SW 1271 (cell line): ENCODE measurements at places on chromosomes 3 and 15.

GRCh38 chr3:67719333-67719732 is 64.9 kb upstream of the SUCLG2 start:
- DNase-seq: peak; percentile 2

DNA sequence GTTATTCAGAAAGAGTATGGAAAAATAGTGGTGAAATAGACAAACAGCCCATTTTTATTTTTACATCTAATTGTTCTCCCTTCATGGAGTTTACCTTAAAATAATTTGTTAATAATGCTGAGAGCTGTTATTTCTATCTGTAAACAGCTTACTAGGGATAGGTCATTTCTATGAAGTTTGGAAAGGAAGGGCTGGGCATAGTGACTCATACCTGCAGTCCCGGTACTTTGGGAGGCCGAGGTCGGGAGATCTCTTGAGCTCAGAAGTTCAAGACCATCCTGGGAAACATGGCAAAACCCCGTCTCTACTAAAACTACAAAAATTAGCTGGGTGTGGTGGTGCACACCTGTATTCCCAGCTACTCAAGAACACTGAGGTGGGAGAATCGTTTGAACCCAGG is 624.3 kb upstream of the LMCD1 start:
- no peak for DNase-seq

DNA sequence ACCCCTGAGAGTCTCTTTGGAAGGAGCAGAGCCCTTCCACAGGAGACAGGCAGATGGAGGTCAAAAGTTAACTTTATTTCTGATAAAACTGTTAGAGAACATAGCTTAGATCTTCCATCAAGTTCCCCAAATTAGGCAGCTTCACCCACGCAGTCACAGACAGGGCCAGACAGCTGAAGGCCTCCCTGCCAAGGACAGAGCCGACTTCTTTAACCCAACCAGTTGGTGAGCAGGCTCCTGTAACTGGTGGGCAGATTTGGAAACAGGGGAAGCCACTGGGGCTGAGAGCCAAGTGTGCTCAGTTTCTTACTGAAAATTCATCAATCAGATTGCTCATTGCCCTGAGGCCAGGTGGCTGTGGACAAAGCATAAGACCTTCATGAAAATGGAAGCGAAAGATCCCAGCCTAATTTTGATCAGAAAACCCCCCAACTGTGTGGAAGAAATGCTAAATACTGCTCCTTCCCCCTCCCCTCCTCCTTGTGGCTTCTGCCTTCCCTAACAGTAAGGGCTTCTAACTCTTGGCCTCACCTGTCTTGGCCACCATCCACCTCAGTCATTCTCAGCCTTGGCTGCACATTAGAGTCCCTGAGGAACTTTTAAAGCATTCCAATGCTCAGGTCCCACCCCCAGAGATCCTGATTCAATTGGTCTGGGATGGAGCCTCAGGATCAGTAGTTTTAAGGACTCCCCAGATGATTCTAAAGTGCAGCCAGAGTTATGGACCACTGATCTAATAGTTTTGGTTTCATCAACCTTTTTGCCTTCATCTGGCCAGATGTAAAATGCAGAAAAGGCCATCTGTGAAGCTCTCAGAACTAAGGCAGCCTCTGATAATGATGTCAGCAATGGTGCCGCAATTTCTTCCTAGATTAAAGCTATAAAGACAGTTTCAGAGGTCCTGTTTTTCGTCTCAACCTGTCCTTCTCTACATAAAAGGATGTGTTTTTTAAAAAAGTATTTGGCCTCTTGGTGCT is 11.5 kb downstream of the CLRN1 start:
- DNase-seq: no peak

GRCh38 chr15:48856942-48857341 is 21.0 kb upstream of the EID1 start:
- no peak for DNase-seq

DNA sequence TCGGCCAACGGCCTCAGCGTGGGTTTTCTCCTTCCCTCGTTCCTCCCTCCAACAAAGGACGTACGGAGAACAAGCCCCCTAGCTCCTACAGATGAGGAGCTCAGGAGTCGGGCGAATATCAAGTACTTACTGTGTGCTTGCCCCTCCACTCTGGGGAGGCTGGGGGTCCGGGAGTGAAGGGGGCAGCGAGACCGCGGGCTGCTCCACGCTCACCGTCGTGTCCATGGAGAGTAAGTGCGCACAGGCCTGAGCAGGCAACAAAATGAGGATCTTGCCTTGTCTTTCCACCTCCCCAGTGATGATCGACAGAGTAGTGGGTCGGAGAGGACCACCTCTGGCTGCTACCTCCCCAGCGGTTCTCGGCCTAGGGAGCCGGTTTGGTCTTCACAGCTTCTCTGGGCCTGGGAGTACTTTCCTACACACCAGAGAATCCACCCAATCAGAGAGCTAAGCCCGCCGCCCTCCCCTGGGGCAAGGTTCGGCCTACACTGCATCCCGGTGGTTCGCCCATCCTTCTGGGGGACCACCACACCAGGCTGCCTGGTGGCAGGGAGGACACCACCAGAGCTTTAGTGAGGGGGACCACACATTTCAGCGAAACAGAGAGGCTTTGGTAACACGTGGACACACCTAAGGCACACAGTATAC is 603 bp upstream of the TRANK1 start:
- DNase-seq: no peak

- no peak for DNase-seq
Measured at GRCh38 chr3:177615015-177615414, 417.7 kb upstream of the TBL1XR1 start.

GRCh38 chr3:1183320-1184048 is 90.7 kb downstream of the CNTN6 start:
- DNase-seq: no peak

GRCh38 chr3:63662500-63662899 is 10.0 kb downstream of the SNTN start:
- no peak for DNase-seq

GRCh38 chr15:95669146-95669922 is 661.2 kb upstream of the NR2F2 start:
- DNase-seq: no peak

DNA sequence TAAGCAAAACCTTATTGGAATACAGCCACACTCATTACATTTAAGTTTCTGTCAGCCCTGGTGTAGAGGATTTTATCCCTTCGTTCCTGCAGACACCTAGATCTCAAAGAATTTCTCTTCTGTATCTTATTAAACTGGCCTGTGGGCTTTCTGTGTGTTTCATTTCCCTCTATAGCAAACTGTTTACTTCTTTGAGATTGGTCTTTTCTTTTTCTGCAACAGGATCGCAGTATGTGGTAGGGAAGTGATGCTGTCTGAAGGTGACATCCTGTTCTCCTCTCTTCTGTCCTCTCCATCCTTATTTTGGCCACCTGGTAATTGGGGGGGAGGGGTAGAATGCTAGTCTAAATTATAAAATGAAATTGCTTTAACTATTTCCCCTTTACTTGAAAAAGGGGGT is 25.5 kb downstream of the ATP1B3 start:
- DNase-seq: no peak

DNA sequence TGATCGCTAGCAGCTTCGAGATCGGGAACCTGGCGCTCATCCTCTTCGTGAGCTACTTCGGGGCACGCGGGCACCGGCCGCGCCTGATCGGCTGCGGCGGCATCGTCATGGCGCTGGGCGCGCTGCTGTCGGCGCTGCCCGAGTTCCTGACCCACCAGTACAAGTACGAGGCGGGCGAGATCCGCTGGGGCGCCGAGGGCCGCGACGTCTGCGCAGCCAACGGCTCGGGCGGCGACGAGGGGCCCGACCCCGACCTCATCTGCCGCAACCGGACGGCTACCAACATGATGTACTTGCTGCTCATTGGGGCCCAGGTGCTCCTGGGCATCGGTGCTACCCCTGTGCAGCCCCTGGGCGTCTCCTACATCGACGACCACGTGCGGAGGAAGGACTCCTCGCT is 62.5 kb downstream of the SLCO3A1 start:
- DNase-seq: no peak

DNA sequence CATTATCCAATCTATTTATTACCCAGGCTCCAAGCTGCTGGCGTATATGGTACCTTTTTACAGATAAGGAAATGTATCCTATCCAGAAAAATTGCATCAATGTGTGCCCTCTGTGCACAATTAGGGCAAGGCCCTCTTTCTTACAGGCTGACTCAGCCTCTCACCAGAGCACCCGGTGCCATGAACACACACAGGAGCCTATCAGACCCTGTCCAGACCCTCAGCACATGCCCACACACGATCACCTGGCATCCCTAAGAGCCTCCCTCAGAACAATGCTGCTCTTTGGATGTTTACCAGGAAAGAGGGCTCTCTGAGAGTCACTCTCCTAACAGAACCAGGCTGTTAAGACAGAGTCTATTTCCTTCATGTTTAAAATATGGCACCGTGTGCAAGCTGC is 460.0 kb upstream of the TBL1XR1 start:
- DNase-seq: no peak

- DNase-seq: no peak
Measured at GRCh38 chr3:191085091-191085490, 114.0 kb upstream of the OSTN start.

GRCh38 chr3:172918165-172918564 is 167.6 kb downstream of the ECT2 start:
- no peak for DNase-seq

GRCh38 chr3:105402287-105402801 is 35.6 kb downstream of the ALCAM start:
- peak; percentile 4 for DNase-seq

- DNase-seq: no peak
Measured at GRCh38 chr3:89173546-89173945, 66.1 kb downstream of the EPHA3 start.

GRCh38 chr3:47013231-47013630 is 33.8 kb downstream of the NBEAL2 start:
- no peak for DNase-seq

DNA sequence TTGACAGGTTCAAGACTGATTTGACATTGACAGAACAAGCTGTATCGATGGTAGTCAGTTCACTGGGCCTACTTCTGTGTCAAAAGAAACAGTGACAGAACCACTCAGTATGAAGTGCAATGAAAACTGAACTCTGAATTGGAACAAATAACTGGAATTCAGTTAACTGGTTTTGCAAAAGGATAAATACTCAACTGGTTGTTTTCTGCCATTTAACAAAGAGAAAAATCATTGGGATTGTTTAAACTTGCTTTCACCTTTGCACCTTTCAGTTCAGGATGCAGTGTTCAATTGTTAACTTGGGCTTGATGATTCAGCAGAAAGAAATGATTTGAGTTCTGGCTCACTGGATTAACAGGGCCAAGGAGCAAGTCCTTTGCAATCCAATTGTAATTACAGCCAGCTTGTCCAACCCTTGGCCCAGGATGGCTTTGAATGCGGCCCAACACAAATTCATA is 4.9 kb downstream of the BTD start:
- no peak for DNase-seq

DNA sequence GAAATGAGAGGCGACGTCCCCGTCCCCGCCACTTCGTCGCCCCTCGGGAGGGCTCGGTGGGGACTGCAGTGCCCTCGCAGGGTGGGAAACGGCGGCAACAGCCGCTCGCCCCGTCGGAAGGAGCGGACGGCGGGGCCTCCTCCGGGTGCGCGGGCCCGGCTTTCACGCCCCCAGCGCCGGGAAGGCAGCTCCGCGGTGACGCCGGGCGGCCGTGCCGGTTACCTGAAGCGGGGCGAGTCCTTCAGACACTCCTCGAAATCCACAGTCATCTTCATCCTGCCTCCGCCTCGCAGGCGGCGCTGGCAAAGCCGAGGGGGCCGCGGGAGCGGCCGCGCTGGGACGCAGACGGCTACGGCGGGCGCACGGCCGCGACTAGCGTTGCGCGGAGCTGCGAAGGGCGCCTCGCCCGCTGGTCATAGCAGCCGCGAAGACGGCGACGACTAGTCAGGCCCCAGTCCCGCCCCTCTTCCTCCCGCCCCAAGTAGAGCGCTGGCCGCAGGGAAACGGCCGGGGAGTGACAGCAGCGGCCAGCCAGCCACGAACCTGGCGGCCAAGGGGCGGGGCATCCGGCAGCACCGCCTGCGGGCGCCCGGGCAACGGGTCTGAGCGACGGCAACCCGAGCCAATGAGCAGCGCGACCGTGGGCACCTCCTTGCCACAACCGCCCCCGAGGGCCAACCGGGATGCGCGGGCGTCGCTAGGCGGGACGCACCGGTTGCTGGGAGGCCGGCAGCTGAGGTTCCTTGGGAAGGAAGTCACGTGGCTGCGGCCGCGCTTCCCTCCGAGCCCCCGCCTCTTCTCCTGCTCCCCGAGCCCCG is at the start of gene ACAP2:
TSS of gene ACAP2 (minus strand) at position 448 of the 818 bp plus-strand sequence. CDS start at position 275, 173 bp downstream.
- peak; percentile 98 for DNase-seq

- DNase-seq: no peak
Measured at GRCh38 chr3:196523841-196524240, 8.7 kb upstream of the SMCO1 start.

- no peak for DNase-seq
Measured at GRCh38 chr3:47901280-47901833, 98.4 kb downstream of the DHX30 start.

DNA sequence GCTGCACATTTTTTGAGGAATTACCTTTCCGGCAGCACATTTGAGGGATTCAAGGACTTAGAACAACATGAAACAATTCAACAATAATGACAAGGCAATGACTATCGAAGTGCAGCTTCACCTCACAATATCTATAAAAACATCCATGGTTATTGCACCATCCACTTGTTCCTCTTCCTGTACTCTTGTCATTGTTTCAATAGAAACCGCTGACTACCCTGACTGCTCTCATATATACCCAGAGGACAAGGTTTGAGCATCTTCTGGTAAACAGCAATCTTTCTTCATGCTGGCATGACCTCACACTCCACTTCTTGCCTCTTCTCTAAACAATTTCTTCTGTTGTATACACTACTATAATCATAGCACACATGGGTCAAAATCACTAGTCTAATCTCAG is 864.9 kb downstream of the FHIT start:
- no peak for DNase-seq

DNA sequence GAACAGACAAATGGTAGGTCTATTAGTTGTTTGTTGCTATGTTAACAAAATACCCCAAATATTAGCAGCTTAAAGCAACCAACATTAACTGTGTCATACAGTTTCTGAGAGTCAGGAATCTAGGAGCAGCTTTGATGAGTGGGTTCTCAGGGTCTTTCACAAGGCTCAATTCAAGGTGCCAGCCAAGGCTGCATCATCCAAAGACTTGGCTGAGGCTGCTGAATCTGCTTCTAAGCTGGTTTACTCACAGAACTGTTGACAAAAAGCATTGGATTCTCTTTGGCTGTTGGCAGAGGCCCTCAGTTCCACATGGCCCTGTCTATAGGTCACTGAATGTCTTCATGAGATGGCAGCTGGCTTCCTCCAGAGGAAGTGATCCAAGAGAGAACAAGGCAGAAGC is 40.3 kb upstream of the TSC22D2 start:
- DNase-seq: no peak

DNA sequence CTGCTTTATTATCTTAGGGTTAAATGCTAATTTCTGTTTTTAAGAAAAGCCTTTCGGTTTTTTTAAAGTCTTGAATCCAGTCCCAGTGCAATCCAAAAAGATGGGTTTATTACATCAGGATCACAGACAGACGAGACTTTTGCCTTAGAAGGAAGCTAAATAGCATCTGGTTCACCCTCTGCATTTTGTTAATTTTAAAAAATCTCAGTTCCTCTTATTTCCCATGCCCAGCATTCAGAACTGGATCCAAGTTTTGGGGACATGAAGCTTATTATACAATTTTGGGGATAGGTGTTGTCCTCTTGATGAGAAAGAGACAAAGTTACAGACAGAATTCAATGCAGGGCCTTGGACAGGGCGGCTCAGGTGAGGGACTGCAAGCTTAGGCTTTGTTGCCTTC is 181.5 kb upstream of the LYSMD4 start:
- DNase-seq: no peak
